ENCODE measurements at places on chromosomes 12 and 14.

GRCh38 chr12:26741584-26742227, 91.3 kb downstream of the ITPR2 start:
- no peak overlapping the region for H3K27ac ChIP-seq
- H3K36me3 ChIP-seq: no peaks in the 10 kb centered on the region
- DNase-seq: no peak
- no peak overlapping the region for H3K4me3 ChIP-seq

GRCh38 chr14:61281186-61281947, at the start of gene TMEM30B:
TSS of gene TMEM30B (minus strand) at chr14:61281338. CDS start at chr14:61281147, 191 bp downstream.
- H3K4me1 ChIP-seq: peaks cover 19% of the 10 kb centered on the region
- no peaks in the 10 kb centered on the region for H3K27me3 ChIP-seq
- H3K27ac ChIP-seq: peak within 1 kb of the TSS; percentile 46

GRCh38 chr14:54256156-54256555, 140.7 kb upstream of the CDKN3 start:
- H3K4me1 ChIP-seq: no peaks in the 10 kb centered on the region
- no peaks in the 10 kb centered on the region for H3K27me3 ChIP-seq
- H3K36me3 ChIP-seq: no peaks in the 10 kb centered on the region

DNA sequence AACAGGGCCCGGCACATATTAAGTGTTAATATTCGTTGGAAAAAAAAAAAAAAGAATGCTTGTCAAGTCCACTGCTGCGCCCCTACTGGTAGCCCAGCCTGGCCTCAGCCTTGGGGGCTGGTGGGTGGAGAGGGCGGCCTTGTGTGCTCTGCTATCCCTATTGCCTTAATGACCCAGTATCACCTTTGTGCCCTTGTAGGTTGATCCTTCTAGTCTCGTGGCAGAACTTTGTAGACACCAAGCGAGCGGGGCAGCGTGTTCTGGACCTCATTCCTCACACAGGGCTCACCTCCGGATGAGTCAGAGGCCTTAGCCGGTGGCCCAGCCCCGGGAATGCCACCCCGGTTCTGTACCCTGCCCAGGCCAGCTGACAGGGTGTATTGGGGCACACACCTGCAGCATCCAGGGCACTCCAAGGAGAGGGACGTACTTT, 1.8 kb upstream of the RCOR1 start:
- H3K27ac ChIP-seq: peak overlapping the region; percentile 99
- H3K4me3 ChIP-seq: peak overlapping the region; percentile 91
- peaks cover 33% of the 10 kb centered on the region for H3K4me1 ChIP-seq
- H3K36me3 ChIP-seq: no peaks in the 10 kb centered on the region
- no peaks in the 10 kb centered on the region for H3K27me3 ChIP-seq

DNA sequence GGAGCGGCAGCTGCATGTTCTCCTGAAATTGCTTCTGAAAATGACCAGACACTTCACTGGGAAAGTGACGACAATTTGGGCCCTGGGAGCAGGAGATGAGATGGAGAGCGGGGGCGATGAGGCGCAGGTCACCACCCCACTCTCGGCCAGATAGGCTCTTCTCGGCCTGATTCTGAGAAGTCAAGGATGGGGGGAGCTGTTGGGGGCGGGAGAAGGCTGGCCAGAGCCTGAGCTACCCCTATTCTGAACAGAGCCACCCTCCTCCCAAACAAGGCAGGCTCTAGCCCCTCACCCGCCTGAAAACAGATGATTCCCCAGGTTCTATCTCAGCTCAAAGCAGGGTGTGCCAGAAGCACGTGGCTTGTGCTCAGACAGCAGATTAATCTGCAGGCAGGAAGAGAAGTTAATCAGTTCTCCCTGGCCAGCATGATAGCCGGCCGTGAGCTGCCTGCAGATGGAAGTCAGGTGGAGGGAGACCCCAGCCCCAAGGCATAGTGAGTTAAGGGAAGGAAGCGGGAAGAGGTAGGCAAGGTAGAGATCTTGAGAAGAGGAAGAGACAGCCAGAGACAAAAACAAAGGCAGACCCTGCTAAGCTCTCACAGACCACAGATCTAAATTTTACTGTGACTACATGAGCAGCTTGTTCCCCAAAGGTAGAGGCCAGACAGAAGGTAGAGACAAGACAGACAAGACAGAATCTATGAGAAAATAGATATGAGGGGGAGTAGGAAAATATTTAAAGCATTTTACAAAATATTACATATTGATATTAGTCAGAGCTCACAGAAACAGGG, 10.9 kb upstream of the TAC3 start:
- H3K27ac ChIP-seq: no peak overlapping the region
- no peaks in the 10 kb centered on the region for H3K36me3 ChIP-seq
- H3K27me3 ChIP-seq: peaks cover 4% of the 10 kb centered on the region
- no peaks in the 10 kb centered on the region for H3K4me1 ChIP-seq
- no peak for DNase-seq
- H3K4me3 ChIP-seq: no peak overlapping the region

DNA sequence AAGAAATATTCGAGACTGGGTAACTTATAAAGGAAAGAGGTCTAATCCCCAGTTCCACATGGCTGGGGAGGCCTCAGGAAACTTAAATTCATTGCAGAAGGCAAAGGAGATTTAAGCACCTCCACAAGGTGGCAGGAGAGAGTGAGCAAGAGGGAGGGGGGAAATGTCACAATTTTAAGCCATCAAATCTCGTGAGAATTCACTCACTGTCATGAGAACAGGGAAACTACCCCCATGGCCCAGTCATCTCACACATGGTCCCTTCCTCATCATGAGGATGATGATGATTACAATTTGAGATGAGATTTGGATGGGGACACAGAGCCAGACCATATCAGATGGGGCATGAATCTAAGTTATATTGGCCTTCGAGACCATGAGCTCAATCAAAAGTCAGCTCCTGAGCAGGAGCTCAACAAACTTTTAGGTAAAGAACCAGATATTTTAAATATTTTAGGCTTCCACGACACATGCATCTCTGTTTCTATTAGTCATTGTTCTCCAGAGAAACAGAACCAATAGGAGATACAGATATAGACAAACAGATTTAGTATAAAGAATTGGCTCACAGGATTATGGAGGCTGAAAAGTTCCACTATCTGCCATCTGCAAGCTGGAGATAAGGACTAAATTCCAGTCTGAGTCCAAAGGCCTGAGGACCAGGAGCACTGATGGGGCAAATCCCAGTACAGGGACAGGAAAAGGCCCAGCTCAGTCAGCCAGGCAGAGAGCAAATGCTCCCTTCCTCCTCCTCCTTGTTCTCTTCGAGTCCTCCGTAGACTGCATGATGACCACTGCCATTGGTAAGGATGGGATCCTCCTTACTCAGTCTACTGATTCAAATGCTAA, 24.9 kb downstream of the DGLUCY start:
- peaks cover 36% of the 10 kb centered on the region for H3K4me1 ChIP-seq
- H3K27me3 ChIP-seq: no peaks in the 10 kb centered on the region
- no peak overlapping the region for H3K4me3 ChIP-seq

DNA sequence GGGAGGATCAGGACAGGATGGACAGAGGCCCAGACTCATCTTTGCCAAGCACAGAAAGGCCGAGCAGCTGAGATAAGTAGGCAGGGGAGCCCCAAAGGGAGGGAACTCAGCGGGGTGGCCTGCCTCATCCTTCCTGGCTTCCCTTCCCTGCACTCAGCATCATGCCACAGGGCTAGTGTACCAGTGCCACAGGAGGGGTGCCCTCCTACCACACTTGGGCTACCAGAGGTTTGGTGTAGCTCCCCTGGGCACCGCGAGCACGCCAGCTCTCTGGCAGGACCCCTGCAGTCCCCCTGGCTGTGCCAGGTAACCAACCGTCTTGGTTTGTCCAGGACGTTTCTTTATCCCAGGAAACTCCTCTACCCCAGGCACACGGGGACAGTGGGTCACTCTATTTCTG, 123.5 kb downstream of the ESRRB start:
- H3K4me3 ChIP-seq: no peak overlapping the region
- H3K4me1 ChIP-seq: peaks cover 8% of the 10 kb centered on the region
- DNase-seq: no peak
- H3K36me3 ChIP-seq: no peaks in the 10 kb centered on the region
- H3K27ac ChIP-seq: no peak overlapping the region
- H3K27me3 ChIP-seq: no peaks in the 10 kb centered on the region

- no peaks in the 10 kb centered on the region for H3K27me3 ChIP-seq
- H3K4me3 ChIP-seq: no peak overlapping the region
- no peak for DNase-seq
- H3K36me3 ChIP-seq: no peaks in the 10 kb centered on the region
- H3K27ac ChIP-seq: no peak overlapping the region
- no peaks in the 10 kb centered on the region for H3K4me1 ChIP-seq
Observed at GRCh38 chr12:727321-727720, 25.1 kb upstream of the WNK1 start.
